Activated naive CD8-positive, alpha-beta T cell treated with anti-CD3 and anti-CD28 coated beads, Interleukin-2, amount 10 ng/mL, durations not matched to agents 7 days and 5 days (primary cell): ENCODE measurements at places on chromosomes 5 and 9.

DNA sequence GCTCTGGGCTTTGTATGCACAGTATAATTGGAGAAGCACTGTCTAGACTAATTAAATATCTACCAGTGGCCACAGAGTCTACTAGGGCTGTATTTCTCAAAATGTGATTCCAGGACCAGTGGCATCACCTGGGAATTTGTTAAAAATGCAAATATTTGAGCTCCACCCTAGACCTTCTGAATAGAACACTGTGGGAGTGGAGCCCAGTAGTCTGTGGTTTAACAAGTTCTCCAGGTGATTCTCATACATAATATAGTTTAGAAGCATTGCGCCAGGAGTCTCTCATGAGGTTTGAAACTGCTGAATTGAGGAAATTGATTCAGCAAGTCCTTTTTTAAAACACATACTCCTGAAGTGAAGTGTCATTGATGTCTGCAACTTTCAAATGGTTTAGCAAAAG is 74.7 kb downstream of the FCHO2 start:
- H3K4me1 ChIP-seq, result no peaks in the 10 kb centered on the region
- H3K27ac ChIP-seq, result no peak overlapping the region
- no peak for DNase-seq

GRCh38 chr5:143921525-143922311 is 109.8 kb downstream of the HMHB1 start:
- H3K36me3 ChIP-seq, result peaks cover 1% of the 10 kb centered on the region
- peaks cover 2% of the 10 kb centered on the region for H3K27me3 ChIP-seq
- no peak overlapping the region for H3K4me3 ChIP-seq
- H3K4me1 ChIP-seq, result peaks cover 4% of the 10 kb centered on the region
- no peak overlapping the region for H3K27ac ChIP-seq

DNA sequence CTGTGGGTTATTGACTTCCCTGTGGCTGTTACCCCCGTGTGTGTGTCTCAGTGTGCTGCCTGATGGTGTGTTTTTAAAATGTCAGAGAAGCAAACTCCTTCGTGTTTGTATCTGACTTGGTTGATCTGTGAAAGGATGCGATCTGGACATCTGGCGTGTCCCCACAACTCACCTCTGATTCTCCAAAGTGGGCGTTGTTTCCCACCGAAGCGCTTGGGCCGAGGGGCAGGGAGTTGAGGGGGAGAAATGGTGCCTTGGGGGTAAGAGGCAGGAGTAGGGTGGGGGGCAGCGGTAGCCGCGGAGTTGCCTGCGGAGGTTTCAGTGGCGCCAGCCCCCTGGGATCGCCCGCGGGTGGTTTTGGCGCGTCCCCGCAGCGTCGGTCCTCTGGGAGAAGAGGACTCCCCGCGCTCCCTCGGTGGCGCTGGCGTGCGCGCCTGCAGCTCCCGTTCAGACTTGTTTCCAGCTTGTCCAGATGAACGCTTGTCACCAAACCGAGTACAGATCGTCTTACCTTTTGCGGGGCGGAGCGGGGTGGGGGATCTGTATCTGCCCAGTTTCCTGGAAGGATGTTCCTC is 1.1 kb downstream of the MAST4 start:
- peaks cover 19% of the 10 kb centered on the region for H3K4me1 ChIP-seq
- H3K27me3 ChIP-seq, result peaks cover 63% of the 10 kb centered on the region
- H3K36me3 ChIP-seq, result no peaks in the 10 kb centered on the region
- peak; percentile 43 for DNase-seq
- H3K4me3 ChIP-seq, result peak overlapping the region; percentile 83
- H3K27ac ChIP-seq, result no peak overlapping the region

DNA sequence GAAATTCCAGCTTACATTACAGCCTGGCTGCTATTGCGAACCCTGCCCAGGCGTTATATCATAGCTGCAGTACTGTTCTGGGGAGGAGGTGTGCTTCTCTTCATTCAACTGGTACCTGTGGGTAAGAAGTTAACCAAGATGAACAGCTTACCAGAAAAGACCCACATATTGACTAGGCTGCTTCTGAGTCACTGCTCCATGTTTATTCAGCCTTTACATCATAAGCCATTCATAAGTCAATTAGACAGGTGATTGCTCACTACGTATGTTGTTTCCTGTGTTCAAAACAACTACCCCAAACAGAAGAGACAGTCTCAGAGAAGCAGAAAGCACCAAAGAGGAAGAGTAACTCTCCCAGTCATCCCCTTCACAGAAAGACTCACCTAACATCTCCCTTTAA is 34.7 kb upstream of the SLC22A5 start:
- H3K4me1 ChIP-seq, result peaks cover 5% of the 10 kb centered on the region
- H3K36me3 ChIP-seq, result no peaks in the 10 kb centered on the region
- DNase-seq, result no peak

- H3K27ac ChIP-seq, result no peak overlapping the region
- H3K27me3 ChIP-seq, result peaks cover 2% of the 10 kb centered on the region
- no peaks in the 10 kb centered on the region for H3K4me1 ChIP-seq
- H3K36me3 ChIP-seq, result no peaks in the 10 kb centered on the region
- H3K4me3 ChIP-seq, result no peak overlapping the region
Measured at GRCh38 chr9:68482548-68482947, 58.1 kb downstream of the TMEM252 start.

DNA sequence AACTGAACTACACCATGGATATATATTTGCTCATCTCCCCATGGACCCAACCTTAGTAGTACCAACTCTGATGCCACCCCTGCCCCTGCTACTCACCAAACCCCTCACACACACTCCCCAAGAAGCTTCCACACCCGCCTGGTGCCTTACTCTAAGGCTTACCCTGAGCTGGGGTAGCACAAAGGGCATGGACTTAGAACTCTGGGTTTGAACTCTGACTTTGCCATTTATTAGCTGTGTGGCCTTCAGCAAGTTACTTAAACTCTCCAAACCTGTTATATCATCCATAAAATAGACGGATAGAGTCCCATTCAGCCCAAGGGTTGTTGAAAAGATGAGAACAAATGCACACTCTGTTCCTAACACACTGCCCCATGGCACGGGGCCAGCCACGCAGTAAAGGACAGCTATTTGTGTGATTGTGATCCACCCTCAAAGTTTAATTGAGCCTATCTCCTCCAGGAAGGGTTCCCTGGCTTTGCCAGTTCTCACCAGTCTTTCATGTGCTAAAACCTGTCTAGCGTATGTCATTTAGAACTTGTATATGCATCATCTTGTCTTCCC is 111.0 kb downstream of the KLHL3 start:
- H3K36me3 ChIP-seq, result peaks cover 3% of the 10 kb centered on the region
- no peaks in the 10 kb centered on the region for H3K27me3 ChIP-seq
- no peaks in the 10 kb centered on the region for H3K4me1 ChIP-seq
- no peak for DNase-seq

DNA sequence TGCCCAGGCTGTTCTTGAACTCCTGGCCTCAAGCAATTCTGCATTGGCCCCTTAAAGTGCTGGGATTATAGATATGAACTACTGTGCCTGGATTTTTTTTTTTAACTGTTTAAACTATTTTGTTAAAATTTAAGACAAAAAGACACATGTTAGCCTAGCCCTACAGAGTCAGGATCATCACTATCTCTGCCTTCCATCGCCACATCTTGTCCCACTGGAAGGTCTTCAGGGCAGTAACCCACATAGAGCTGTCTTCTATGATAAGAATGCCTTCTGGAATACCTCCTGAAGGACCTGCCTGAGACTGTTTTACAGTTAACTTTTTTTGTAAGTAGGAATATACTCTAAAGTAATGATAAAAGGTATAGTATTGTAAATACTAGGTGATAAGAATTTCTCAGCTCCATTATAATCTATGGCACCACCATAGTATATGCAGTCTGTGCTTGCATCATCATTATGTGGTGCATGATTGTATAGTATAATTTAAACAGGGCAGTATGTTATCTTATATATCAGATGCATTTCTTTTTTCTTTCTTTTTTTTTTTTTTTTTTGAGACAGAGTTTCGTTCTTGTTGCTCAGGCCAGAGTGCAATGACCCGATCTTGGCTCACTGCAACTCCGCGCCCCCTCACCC is 52.7 kb downstream of the DENND4C start:
- H3K27ac ChIP-seq, result no peak overlapping the region
- DNase-seq, result no peak

DNA sequence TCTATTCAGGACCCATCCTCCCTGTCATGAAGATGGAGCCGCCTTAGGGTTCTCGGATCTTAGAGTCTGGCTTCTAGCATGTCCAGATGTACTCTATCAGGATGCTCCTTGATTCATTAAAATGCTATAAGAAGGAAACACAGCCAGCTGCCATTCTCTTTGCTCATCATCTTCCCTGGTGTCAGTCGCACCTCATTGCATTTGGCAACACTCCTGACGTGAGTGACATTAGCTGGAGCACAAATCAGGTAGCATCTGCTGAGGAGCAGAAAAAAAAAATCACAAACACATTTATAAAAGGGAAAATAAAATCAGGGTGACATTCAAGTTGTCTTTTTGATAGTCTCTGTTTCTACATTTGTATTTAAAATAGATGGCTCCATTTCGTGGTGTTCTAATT is 226.1 kb upstream of the NMUR2 start:
- no peak overlapping the region for H3K4me3 ChIP-seq
- DNase-seq, result no peak
- H3K27ac ChIP-seq, result no peak overlapping the region
- no peaks in the 10 kb centered on the region for H3K4me1 ChIP-seq
